Dorsolateral prefrontal cortex (tissue), 122 donors: ENCODE measurements at places on chromosomes 1 and 21.

- DNase-seq, result no peak
Observed at GRCh38 chr1:90382161-90382560, 334.9 kb downstream of the BARHL2 start.

- DNase-seq, result no peak
Observed at GRCh38 chr1:243179720-243180119, 75.4 kb downstream of the CEP170 start.

- DNase-seq, result no peak
Observed at GRCh38 chr1:56472860-56473259, 106.5 kb downstream of the PLPP3 start.

DNA sequence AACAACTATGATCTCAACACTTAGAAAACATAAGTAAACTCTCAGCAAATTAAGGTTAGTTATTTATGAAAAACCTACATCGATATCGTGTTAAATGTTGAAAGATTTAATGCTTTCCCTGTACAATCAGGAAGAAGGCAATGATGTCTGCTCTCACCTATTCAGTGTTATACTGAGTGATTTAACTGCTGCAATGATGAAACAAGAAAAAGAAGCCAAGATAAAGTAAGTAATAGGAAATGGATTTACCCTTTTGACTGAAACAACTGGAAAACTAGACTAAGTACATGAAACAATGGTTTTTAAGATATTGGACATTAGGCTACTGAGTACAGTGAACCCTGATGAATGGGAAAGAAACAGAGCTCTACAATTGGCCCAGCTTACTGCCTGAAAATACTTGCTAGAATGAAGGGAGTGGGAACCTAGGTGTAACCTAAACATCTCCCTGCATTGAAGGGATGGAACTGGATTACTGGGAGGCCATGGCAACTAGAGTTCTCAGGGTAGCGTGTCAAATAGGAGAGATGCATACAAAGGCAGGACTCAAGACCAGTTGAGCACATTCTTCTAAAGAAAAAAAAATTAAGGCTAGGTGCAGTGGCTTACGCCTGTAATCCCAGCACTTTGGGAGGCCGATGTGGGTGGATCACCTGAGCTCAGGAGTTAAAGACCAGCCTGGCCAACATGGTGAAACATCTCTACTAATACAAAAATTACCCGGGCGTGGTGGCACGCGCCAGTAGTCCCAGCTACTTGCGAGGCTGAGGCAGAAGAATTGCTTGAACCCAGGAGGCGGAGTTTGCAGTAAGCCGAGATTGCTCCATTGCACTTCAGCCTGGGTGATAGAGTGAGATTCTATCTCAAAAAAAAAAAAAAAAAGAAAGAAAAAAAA lies 37.3 kb downstream of the SNRPE start:
- no peak for DNase-seq

DNA sequence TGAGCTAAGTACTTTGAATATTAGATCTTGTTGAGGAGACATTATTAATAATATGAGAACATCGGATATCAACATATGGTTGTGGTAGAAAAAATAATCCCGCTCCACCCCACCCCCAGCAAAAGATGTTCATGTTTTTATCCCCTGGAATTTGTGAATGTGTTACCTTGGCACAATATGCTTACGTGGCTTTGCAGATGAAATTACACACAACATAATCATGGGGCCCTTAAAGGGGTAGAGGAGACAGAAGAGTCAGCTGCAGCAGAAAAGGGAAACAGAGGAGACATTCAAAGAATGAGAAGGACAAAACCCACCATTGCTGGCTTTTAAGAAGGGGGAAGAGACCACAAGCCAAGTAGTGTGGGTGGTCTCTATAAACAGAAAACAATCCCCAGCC lies 104.1 kb downstream of the SEC16B start:
- DNase-seq, result no peak

GRCh38 chr21:42761776-42762335 lies 108.4 kb downstream of the PDE9A start:
- DNase-seq, result no peak

DNA sequence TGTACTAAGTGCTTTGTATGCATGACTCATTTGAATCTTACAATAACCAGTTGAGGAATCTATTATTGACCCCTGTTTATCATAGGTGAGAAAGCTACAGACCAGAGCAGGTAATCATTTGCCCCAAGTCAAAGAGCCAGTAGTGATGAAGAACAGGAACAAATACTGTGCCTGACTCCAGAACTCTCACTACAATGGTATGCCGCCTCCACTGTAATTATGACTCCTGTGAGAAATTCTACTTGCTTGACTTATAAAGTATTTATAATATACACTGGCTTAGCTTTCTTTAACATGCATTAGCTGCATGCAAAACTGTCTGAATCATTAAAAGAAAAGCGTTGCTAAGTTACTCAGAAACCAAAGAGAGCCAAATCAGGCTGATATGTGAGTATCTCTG lies 92.6 kb downstream of the ZNF281 start:
- no peak for DNase-seq

DNA sequence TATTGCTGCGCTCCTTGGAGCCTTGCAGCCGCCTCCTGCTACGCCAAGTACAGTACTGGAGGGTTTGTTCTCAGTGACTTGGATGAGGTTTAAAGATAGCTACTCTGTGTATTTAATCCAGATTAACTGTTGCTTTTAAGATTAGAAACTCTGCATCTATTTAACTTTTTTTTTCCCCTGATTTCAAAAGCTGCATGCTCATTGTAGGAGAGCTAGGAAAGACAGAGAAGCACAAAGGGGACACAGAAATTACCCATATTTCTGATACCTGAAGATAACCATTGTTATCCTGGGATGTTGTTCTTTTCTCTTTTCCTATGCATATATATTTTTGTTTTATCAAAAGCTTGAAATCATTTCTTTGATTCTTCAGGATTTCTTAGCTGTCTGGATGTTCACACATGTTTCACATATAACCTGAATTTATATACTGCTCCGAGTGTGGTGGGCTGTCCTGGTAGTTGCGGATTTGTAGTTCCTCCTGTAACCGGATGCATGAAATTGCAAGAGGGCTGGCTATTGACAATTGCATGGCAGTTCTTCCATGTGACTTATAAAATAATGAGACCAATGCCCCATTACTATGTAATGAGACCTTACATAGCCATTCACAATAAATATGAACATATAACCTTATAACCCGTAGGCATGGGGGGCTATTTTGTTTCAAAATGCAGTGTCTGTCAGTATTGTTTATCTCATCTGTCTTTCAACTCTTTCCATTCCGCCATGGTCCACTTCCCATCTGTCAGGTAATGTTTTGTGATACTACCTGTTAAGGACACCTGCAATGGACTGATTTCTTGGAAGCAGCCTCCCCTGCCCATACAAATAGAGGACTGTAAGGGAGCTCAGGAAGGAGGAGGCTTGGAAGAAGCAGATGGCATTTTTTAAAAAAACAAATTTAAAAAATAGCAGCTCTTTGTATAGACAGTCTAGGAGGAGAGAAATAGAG lies 1.4 kb downstream of the RAVER2 start:
- DNase-seq, result no peak

DNA sequence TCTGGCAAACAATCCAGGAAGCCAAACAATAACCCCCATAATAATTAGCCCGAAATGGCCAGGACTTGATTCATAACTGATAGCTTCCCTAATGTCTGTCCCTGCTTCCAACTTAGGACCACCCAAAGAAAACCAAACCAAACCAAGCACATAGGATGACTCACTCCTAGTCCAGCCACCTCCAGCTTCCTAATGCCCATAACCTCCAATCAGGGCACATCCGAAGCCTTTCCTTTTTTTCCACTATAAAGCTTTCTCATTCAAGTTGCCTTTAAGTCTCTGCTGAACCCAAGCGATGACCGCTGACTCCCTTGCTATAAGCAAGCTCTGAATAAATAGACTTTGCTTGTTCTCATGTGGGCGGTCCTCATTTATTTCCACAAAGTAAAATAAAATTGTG lies 40.4 kb downstream of the PCNX2 start:
- DNase-seq, result no peak

DNA sequence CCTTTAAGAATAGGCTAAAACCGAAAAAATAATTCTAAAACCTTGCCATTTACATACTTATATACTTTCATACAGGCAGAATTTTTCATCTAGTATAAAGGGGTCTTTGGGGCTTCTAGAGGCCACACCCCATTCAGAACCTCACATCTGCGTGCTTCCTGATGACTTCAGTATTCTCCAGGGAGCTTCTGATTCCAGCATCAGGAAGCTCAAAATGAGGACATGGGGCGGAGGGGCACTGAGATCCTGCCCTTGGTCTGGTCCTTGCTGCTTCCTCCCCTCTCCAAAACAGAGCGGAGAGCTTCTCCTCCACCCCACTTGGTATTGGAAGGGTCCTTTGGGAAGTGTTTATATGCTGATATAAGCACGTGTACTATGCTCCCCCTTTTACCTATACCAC lies 13.8 kb downstream of the PAX7 start:
- no peak for DNase-seq

DNA sequence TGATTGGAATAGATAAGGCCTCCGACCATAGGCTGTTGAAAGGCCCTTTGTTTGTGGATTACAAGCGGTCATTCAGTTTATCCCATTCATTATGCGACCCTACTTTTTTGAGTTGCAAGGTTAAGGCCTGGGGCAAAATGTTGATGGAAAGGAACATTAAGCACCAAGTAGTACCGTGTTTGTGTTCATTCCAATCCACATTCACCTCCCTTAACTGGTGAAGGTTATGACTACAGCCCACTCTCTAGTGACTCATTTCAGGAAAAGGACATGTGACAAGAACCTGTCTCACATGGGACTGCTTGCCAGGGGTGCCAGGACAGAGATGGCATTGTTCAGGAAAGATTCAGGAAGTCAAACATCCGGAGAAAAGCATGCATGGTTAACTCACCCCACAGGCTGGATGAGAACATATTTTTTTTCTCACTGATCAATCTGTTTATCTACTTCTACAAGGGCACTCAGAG lies 81.6 kb downstream of the CD58 start:
- no peak for DNase-seq

DNA sequence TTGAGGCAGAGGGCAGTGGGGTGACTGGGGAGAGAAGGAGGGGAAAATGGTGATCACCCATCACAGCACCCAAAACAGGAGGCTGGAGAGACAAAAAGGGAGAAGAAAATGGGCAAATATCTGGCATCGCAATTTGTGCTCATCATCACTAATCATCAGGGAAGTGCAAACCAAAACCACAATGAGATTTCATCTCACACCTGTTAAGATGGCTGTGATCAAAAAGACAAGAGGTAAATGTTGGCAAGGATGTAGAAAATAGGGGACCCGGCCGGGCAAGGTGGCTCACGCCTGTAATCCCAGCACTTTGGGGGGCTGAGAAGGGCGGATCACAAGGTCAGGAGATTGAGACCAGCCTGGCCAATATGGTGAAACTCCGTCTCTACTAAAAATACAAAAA lies 74.0 kb downstream of the KIF14 start:
- no peak for DNase-seq

GRCh38 chr1:198244772-198245171 lies 88.0 kb downstream of the NEK7 start:
- no peak for DNase-seq

DNA sequence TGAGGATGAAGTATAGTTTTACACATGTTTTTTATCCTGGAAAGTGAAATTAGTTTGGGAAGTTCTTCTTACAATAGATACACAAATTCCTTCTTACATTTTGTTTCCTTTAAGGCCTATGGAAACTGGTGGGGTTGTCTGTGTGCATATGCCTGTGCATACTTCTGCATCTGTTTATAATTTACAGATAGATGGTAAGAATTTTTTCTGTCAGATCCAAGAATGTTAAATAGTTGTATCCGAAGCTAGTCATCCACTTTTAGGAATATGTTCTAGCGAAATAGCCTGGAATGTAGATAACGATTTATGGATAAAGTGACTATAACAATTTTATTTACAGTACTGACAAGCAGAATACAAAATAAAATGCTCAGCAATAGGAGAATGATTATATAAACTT lies 194.1 kb downstream of the ROR1 start:
- no peak for DNase-seq

DNA sequence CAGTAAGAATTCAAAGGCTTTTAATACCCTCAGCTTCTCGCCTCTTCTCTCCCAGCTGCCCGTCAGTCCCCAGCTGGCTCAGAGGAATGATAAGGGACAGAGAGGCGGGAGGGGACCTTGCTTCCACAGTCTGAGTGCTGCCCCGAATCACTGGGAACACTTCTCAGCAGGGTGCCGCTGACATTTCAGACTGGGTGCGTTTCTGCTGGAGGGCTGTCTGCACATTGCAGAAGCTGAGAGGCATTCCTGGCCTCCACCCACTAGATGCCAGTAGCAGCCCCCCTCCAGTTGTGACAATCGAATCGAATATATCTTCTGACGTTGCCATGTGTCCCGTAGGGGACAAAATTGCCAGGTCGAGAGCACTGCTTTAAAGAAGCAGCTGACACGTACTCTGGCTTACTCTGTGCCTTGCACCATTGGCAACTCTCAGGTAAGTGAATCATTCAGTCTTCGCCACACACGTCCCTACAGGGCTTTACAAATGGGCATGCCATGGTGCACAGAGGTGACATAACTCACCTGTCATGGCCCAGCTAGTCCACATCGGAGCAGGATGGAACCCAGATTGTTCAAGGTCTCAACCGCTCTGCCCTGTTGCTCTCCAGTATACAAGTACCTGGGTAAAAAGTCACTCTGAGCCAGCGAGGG lies 23.9 kb downstream of the CTNNBIP1 start:
- DNase-seq, result no peak

DNA sequence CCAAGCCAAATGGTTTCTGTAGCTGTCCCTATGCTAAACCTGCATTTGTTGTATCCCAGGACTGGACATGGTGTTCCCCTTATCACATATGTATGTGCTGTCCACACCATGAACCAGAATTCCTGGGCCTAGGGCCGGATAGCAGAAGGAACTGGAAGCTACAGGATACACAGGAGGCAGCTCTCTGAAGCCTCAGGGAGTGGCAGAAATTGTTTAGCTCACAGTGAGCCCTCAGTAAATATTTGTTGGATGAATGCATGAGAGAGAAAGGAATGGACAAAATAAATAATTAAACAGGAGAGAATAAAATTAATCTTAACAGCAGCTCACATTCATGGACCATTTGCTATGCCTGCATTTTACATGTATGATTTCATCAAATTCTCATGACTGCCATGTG lies 2.1 kb downstream of the NIPAL3 start:
- no peak for DNase-seq

DNA sequence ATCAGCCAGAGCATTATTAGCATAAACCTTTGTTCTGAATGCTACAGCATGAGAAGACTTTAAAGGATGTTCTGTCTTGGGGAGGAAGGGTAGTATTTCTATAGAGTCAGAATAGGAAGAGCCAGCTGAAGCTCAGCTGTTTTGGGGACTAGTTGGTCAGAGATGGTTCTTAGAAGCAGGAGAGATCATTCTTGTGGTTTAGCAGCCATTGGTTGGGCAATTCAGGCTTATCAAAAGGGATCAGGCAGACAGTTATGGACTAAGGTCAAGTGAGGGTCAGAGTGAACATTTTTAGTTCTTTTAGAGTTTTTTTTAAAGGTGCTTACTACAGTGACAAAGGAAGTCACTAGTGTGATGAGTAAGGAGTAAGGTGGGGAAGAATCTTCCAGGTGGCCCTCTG lies 245.5 kb downstream of the RPS6KC1 start:
- no peak for DNase-seq

DNA sequence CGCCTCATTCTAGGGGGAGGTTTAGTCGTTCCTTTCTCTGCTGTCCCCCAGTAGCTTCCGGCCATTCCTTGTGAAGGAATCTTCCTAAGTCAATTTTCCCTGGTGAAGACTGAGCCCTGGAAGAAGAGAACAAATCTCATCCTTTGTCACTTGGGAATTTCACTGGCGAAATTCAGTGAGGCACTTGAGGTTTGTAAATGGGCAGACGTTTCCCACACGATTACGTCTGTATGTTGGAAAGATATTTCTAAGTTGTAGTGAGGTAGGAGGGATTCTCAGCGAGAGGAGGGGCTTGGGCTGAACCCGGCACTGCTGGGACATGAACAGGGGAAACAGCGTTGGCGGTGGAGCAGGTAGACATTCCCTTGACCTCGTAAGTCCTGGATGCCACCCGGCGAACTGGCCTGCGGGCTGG lies 47.2 kb downstream of the GALNT2 start:
- no peak for DNase-seq
